ENCODE measurements at places on chromosomes 1 and 21.

GRCh38 chr21:39048574-39048973 is 134.7 kb downstream of the PSMG1 start:
- DNase-seq, result no peak

DNA sequence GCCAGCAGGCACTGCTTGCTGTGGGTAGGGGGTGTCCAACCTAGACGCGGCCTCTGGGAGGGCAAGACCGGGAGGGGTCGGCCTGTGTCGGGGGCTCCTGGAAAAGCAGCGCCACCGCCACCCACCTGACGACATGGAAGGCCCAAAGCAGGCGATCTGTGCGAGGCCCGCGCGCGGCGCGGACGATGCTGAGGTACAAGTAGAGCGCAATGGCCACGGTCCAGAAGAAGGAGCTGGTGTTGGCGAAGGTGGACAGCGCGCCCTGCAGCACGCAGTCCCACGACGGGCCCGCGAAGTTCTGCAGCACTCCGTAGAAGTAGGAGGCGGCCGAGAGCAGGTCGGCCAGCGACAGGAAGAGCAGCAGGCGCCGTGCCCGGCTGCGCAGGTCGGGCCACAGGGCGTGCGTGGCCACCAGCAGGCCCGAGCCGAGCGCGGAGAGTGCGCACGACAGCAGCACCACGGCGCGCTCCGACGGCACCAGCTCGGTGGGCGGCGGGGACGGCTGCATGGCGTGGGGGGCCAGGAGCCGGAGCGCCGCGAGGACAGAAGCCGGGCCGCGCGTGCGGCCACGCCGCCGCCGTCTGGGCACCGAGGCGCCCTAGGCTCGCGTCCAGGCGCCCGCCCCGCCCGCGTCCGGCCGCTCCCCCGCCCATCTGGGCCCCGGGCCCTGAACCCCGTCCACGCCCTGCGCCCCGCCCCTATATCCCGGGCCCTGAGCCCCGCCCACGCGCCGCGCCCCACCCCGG is at the start of gene GPR157:
GPR157 (minus strand) TSS at position 583 of the 746 bp plus-strand sequence; CDS start at position 508, 75 bp downstream.
- peak; percentile 77 for DNase-seq

DNA sequence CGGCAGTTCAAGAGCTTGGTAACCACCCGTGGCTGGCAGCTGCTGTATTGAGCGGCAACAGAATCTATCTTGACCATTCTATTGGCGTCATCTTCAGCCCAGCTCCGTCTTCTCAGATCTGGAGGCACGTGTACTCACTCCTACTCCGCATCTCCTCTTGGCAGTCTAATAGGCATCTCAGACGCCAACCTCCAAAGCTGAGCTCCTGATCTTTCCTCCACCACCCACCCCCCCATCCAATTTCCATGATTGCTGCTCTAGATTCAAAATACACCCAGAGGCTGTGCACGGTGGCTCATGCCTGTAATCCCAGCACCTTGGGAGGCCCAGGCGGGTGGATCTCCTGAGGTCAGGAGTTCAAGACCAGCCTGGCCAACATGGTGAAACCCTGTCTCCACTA is 84.6 kb upstream of the CASZ1 start:
- DNase-seq, result no peak

GRCh38 chr1:31617916-31618746 is 642 bp downstream of the HCRTR1 start:
- DNase-seq, result peak; percentile 35

DNA sequence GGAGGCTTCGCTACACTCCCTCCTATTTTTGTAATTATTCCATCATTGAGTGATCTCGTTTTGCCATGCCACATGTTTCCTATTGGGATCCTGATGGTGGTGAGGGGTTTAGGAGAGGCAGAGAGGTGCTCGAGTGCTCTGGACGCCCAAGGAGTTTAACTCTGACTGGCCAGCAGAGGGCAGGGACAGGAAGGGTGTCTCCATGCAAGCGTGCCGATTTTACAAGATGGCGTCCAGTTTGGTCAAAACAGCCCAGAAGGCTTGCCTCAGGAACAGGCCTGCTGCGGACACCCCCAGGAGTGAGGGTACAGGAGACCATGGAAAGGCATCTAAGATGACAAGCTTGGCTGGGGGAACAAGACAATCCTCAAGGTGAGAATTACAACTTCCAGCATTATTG is 33.8 kb upstream of the KCNE2 start:
- no peak for DNase-seq

- no peak for DNase-seq
These were observed 619.5 kb downstream of the MATN1 start for GRCh38 chr1:30103708-30104411.

DNA sequence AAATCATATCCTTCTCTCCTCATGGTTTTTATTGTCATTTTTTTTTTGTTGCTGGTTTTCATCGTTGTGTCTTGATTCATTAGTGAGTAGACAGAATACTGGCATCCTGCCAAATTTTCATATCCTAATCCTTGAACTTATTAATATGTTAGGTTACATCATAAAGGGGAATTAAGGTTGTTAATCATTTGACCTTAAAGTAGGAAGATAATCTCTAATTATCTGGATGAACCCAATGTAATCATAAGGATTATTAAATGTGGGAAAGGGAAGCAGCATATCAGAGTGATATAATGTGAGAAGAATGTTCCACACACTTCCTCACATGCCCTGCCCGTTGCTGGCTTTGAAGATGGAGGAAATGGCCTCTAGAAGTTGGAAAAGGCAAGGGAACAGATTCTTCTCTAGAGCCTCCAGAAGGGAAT is 299.7 kb downstream of the HMCN1 start:
- no peak for DNase-seq
